Dorsolateral prefrontal cortex (tissue), 122 donors: ENCODE measurements at places on chromosomes 11 and 22.
A peak's percentile ranks its signal among the peaks of the same experiment; 100 is the strongest.

DNA sequence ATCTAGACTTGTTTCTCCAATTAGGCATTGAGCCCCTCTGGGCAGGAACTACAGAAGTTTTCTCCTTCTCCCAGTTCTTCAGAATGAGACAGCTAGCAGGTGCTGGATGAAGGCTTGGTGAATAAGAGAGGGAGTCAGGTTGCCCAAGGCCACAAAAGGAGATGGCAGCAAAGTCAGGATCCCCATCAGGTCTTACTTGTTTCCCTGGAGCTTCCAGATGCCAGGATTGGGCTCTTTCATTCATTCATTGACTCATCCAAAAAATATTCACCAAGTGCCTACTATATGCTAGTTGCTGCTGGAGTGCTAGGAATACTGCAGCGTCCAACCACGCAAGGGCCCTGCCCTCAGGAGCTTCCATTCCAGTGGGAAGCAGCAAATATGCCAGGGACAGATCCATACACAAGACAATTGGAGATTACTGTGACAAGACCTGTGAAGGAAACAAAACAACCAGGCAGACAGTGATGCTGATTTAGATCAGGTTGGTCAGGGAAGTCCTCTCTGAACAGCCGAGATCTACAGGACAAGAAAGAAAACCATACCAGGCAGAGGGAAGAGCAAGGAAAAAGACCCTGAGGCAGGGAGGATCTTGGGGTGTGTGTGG is 24.6 kb upstream of the LMO1 start:
- no peak for DNase-seq

- DNase-seq: no peak
Measured at GRCh38 chr11:90774727-90775566, 552.1 kb upstream of the CHORDC1 start.

DNA sequence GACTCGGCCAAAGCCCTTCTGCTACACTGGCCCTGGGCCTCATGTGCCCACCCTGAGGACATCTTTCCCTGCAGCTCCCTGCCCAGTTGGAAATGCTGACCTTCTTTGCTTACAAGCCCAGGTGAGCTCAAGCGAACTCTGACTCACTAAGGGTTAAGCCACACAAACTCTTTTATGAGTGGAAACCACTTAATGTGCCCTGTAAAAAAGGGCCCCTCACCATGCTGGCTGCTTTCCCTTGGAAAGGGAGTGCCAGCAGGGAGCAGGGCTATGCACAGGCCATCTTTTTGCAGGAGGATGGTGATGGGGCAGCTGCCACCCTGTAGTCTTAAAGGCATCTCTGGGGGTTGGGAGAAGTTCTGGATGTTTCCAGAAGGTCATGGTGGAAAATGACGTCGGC is 18.7 kb downstream of the EHF start:
- no peak for DNase-seq

GRCh38 chr22:32794449-32795213 is 6.9 kb upstream of the TIMP3 start:
- peak; percentile 55 for DNase-seq

DNA sequence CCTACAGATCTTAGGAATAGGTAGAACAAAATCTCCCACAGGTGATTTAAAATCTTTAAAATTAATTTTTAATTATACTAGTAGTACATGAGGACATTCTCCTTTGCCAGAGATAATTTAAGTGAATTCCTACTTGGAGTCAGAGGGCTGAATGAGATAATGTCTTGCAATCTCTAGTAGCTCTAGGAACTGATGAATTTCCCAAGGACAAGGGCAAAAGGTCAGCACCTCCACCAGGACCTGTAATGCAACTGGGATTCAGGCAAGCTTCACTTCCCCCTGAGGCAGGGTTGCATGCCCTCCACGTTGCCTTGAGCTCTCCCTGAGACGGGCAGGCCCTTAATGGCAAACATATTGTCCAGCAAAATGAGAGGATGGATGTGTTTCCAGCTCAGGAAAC is 330.3 kb upstream of the PITPNB start:
- DNase-seq: no peak

GRCh38 chr22:24997023-24997422 is 44.5 kb downstream of the KIAA1671 start:
- DNase-seq: no peak

GRCh38 chr11:34825315-34825669 is 90.9 kb downstream of the APIP start:
- no peak for DNase-seq

GRCh38 chr11:11207428-11207827 is 145.6 kb downstream of the CSNK2A3 start:
- no peak for DNase-seq

DNA sequence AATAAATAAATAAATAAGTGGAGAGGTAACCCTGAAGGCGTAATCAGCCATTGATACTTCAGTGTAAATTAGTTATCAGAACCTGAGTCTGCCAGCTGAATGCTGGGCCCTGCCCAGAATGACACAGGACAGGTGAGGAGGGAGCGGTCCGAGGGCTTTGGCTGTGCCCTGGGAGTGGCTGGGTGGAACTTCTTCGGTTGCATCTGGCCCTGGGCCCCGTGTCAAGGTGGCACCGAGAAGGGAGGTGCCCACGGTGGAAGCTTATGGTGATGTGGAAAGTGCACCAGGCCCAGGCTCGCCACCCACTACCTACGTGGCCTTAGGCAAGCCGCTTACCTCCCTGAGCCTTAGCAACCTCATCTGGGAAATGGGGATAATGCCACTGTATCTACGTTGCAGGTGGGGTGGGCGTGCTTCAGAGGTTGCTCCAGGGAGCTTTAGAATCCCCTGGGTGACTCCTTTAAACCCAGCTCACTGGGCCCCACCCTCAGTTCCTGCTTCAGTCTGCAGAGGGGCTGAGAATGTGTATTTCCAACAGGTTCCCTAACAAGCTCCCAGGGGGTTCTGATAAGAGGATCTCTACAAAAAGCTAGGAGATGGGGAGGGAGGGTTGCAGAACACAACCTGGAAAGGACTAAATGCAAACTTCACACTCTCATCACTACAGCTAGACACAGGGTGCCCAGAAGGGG is 38.8 kb downstream of the TXN2 start:
- no peak for DNase-seq

DNA sequence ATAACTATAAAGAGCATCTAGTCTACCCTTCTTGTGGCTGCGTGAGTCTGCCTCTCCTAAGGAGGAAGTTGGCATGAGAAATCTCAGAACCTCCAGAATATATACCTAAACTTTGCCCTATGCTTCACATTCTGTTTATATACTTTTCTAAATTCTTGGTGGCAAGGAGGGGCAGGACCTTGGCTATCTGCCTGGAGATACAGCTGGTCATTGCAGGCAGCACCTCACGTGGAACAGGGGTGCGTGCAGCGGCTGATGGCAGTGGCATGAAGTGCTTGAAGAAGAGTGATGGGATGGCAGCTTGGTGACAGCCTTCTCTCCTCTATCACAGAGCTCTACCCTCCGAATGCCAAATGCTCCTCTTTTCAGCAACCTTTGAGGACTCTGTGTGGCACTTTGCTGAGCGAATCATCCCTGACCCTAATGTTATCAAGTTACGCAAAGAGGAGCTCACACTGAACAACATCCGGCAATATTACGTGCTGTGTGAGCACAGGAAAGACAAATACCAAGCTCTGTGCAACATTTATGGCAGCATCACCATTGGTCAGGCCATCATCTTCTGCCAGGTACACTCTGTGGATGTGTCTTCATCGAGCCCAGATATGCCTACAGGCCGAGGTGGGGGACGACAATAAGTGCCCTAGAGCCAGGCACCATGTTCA is 12.5 kb downstream of the DDX25 start:
- no peak for DNase-seq

DNA sequence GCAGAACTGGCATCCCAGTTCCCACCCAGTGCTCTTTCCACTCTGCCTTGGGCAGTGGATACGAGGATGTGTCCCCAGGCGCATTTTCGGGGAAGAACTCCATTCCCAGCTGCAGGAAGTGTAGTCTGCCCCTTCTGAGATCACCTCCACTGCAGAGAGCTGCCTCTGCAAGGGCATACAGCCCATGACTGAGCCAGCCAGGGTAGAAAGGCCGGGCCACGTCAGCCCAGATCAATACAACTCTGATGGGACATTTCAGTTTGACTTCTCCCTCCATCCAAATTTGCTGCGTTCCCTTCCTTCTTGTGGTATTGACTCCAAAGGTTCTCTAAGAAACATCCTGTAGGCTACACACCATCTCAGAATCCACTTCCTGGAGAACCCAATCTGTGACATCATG is 19.7 kb downstream of the MOGAT2 start:
- DNase-seq: no peak

- no peak for DNase-seq
Measured at GRCh38 chr11:106879029-106879428, 139.2 kb downstream of the GUCY1A2 start.

- DNase-seq: no peak
Measured at GRCh38 chr11:122593473-122594420, 61.8 kb upstream of the UBASH3B start.

GRCh38 chr22:45207533-45207932 is 33.2 kb downstream of the KIAA0930 start:
- DNase-seq: no peak
